ENCODE measurements at places on chromosomes 4 and X.

GRCh38 chr4:2365054-2365912 lies 53.2 kb downstream of the ZFYVE28 start:
- DNase-seq = no peak

DNA sequence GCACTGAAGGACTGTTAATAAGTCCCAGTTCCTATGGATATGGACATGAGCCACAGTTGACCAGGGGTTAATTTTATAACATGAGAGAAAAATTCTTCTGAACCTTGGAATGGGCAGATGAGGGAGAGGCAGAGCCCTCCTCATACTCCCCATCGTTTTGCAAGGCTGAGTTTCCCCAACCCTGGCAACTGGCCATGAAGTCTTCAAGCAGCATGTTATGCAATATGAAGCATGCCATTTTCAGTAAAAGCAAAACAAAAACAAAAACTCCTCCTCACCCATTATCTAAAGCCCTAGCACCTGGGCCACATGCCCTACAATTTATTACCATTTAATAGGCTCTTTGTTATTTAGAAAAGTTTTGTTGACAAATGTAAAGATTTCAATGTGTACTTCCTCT lies 64.5 kb downstream of the GPC4 start:
- no peak for DNase-seq

- DNase-seq = peak; percentile 46
These were observed 29.4 kb downstream of the SASH3 start for GRCh38 chrX:129808829-129809796.

GRCh38 chr4:125091-125771 lies 930 bp downstream of the ZNF718 start:
- peak; percentile 69 for DNase-seq

DNA sequence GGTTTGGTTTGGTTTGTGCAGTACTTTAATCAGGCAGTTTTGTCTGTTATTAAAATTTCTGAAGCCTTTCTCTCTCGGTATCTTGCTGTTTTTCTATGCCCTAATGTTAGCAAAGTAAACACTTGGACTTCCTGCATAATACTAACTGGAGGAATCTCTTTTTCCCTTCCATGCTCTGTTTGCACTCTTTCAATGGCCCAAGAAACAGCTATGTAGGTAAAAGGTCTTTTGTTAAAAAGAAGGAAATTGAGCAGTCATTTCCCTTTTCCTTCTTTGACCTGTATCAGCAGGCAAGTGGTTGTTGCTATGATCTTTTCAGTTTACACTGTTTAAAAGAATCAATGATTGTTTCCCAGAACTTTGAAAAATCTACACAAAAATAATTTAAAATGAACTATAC lies 82.7 kb downstream of the CCSER1 start:
- DNase-seq = peak; percentile 10

- DNase-seq = no peak
These were observed 23.1 kb upstream of the NAP1L5 start for GRCh38 chr4:88720451-88721428.

DNA sequence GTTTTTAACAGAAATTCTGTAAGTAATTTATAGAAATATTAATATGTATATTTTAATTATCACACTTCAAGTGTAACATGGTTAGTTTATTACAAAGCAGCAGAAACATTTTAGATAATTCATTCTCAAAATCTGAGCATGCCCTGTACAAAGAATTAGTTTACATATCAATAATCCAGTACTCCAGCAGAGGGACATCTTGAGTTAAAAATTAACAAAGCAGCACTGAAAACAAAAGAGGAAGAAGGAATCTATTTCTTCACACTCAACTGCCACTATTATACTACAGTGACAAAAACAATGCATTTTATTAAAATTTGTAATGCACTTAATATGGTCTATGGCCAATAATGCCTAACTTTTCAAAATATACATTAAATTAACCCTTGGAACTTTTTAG lies 179.1 kb upstream of the KLHL4 start:
- DNase-seq = peak; percentile 35

DNA sequence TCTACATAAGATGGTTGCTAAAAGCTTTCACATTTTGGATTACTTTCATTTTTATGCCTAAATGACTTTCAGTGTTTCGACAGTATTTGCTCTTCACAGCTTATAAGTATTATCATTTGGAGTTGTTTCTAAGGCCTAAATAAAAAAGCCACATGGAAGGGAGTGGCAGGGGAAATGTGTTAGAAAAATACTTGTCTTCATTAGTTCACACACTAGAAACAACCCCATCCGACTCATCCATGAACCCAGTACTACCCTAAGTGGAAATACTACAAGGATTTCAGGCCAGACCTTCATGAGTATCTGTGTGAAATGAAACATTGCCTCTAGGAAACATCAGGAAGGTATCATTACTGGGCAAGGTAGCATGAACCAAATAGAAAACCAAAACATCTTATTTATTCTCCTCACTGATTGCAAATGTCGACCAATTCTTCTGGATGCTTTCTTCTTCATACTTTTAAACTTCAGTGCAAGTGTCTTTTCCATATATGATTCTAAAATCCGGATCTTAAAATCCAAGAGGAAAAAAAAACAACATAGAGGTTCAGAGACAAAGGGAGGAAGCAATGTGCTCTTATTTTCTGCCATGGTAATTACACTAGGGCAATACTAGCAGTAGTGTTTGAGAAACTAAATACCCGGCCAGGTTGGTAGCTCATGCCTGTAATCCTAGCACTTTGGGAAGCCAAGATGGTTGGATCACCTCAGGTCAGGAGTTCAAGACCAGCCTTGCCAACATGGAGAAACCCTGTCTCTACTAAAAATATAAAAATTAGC lies 349.4 kb downstream of the ARHGAP24 start:
- DNase-seq = no peak

DNA sequence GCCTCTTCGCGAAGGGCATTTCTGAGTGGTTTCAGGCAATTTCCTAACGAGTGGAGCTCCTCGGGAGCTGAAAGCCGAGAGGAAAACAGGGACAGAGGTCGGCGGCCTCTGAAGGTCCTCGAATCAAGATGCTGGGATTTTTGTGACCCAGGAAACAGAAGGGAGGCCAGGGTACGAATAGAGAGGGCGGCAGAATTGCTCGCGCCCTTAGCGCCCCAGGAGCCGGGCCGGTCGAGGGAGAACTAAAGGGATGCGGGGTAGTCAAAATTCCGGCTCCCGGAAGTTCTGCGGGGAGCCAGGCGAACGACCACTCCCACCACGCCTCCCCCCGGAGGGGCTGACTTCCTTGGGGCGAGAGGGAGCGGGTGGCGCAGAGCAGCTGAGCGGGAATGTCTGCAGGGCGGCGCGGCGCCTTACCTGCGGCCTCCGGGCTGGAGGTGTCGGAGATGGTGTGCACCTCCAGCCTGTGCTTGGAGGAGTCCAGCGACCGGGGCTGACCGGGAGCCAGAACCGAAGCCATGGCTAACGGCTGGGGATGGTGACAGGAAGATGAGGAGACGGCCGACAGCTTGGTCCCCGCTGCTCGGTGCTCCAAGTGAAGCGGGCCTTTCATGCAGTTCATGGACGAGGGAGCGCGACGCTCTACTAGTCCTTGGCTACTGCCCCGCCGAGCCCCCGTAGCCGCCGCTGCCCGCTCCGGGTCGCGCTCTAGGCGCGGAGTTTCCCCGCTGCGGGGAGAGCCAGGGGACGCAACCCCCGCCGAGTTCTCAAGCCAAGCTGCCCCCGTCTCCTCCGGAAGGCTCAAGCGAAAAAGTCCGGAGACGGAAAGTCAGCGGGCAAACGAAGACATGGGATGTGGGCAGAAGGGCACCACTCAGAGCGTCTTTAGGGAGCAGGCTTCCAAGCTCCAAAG lies 782 bp downstream of the PITX2 start:
- no peak for DNase-seq

DNA sequence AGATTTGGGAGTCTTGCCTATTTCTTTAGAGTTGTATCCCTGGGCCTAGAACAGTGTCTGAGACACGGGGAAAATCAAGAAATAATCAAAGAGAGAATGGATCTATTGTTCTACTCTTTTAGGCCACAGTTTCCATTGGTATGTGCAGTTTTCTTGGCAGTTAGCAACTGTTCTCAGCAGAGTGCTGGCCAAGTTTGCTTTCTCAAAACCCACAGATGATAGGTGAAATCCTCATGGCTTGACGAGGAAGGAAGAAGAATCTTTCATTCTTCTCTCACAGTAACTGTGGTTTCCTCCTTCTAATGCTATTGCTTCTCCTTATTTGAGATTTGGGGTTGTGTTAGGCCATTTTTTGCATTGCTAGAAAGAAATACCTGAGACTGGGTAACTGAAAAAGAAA lies 42.2 kb downstream of the AGA start:
- DNase-seq = no peak

- DNase-seq = no peak
These were observed 16.6 kb downstream of the HTRA3 start for GRCh38 chr4:8285976-8286718.

DNA sequence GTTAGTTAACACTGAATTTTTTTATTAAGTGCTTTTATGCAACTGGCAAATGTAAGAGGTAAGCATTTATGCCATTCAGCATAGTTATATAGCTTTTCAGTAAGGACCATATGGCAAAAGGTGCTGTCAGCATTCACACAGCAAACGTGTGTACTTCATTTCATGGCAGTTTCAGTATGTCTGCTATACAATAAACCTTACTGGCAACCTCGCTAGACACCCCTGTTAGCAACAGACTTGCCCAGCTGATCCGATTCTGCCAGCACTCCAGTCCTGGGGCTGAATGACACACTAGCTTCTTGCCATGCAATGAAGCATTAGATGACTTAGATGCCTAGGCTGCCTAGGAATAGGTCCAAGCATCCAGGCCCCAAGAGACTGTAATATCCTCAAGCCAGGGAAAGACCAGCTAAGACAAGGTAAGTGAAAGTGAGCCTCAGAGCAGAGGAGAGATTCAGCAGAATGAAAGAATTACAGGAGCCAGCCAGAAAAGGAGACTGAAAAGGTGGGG lies 47.3 kb upstream of the DOCK11 start:
- DNase-seq = no peak

DNA sequence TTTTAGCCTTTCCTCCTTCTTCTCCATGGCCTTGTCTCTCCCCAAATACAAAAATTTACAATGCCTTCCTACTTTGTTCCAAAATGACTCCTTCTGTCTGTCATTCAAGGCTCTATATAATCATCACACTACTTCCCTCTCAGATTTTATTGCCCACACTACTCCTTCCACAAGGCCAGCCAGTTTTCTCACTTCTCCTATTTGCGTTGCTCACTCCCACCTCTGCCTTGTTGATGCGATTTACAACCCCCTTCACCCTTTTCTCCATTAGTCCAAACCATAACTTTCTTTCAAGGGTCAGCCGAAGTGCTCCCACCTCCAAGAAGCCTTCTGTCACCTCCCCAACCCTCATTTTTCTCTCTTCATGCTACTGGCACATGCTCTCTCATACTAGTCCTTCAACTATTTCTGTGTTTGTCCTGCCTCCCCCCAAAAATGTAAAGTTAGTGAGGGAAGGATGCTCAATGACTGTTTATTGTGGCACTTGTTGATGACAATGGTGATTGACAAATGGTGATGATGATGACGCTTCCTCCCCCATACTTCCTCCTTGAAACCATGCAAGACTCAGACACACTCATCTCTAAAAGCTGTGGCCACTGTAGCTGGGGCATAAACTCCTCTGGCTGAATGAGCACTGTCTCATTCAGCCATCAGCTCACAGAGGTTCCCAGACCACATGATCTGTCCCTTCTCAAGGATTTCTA lies 2.7 kb upstream of the XKRX start:
- DNase-seq = peak; percentile 23

GRCh38 chrX:138128027-138128671 lies 562.2 kb downstream of the ZIC3 start:
- peak; percentile 3 for DNase-seq

DNA sequence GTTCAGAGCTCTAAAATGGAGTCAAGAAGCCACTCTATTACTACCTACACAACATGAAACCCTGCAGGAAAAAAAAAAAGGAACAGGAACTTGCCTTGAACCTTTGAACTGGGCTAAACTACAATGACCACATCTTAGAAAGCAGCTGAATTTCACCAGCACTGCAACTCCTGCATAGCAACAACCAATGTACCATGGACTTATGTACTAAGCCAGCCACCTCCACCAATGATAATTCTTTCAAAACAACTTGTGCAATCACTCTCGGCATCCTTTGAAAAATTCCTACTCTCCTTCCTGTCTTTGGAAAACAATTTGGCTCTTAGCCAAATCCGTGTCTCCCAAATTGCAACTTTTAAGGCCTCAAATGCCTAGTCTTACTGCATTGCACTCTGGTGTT lies 26.8 kb upstream of the FMR1 start:
- DNase-seq = no peak

DNA sequence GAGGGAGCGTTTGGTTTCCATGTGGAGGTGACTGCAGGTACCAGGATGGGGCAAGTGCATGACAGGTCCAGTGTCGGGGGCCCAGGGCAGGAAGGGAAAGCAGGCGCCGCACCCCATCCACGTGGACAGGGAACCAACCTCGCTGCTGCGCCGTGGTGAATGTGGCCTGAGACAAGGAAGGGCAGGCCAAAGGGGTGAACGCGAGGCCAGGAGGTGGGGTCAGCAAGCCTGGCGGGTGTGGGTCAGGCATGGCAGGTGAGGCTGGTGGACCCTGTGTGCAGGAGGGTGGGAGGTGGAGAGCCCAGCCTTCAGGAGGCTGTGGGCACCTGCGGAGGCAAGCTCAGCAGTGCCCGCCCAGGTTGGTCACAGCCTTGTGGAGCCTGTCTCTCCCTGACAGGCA lies 14.7 kb downstream of the SH3BP2 start:
- no peak for DNase-seq

- no peak for DNase-seq
These were observed 384.9 kb upstream of the CNKSR2 start for GRCh38 chrX:20989361-20989760.

- DNase-seq = no peak
These were observed 270.6 kb upstream of the GK2 start for GRCh38 chr4:79678472-79679202.

DNA sequence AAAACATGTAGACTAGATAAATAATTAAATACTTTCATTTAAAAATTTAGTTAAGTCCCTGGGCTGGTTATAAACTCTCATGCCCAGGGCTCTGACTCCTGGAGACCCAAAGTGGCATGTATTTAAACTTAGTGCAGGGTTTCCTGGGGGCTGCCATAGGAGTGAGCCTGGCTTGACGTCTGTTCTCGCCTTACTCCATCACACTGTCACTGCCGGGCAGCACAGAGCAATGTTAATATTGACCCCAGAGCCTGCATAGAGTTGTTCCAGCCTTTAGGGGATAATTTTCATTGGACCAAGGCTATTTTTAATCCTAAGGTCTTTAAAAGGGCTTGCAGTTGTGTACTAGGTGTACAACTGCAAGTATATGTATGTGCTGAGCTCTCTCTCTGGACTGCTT lies 31.2 kb downstream of the KIAA0232 start:
- no peak for DNase-seq

- DNase-seq = no peak
These were observed 63.0 kb downstream of the MAGED1 start for GRCh38 chrX:51956441-51956840.

Data from suppressor macrophage (primary cell).